ENCODE measurements at places on chromosomes 16 and 17. TPM values are rescaled to one million over a fixed set of nuclear protein-coding genes. Genes with fewer than 3 reads are reported as not detected.

DNA sequence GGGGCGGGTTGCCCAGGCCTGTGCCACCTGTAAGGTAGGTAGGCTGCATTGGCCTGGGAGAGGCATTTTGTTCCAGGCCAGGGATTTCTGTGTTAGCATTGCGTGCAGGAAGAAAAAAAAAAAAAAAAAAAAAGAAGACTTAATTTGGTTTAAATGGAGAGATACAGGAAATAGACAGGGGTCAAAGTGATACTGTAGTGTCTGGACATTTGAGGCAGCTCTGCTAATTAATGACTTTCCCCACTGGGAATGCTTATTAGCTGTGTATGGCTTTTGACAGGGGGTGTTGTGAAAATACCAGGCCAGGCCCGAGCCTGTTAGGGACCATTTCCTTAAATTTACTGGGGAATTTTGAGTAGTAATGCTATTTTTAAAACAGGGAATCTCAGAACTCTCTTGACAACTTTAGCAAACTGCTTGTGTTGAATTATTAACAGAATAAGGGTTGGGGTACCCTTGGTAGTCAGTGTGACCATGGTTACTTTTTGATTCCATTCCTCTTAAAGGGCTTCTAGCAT is 1.0 kb downstream of the MAP2K4 start:
- H3K4me3 ChIP-seq = peak overlapping the region; percentile 89
- no peaks in the 10 kb centered on the region for H3K4me1 ChIP-seq
- no peaks in the 10 kb centered on the region for H3K27me3 ChIP-seq
- DNase-seq = no peak

The FBXO39 gene
- not detected for total RNA-seq

GRCh38 chr16:83900571-83900970 is 1.7 kb downstream of the MLYCD start:
- no peak overlapping the region for H3K27ac ChIP-seq
- H3K4me1 ChIP-seq = peaks cover 22% of the 10 kb centered on the region
- no peak for DNase-seq
- H3K4me3 ChIP-seq = peak overlapping the region; percentile 93
- H3K27me3 ChIP-seq = no peaks in the 10 kb centered on the region

DNA sequence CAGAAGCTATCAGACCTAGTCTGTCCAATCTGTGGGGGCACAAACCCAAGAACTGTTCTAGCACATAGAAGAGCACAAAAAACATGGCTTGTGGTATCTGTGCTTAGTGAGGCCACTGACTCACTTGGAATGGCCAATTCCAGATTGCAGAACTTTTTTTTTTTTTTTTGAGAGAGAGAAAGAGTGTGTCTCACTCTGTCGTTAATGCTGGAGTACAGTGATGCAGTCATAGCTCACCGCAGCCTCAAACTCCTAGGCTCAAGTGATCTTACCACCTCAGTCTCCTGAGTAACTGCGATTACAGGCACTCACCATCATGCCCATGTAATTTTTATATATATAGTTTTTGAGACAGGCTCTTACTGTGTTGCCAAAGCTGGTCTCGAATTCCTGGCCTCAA is 77.2 kb upstream of the CLEC3A start:
- no peak overlapping the region for H3K4me3 ChIP-seq
- H3K4me1 ChIP-seq = no peaks in the 10 kb centered on the region
- H3K27me3 ChIP-seq = no peaks in the 10 kb centered on the region
- H3K27ac ChIP-seq = no peak overlapping the region

- no peak overlapping the region for H3K4me3 ChIP-seq
- peak overlapping the region; percentile 7 for H3K27ac ChIP-seq
- no peak for DNase-seq
- H3K36me3 ChIP-seq = no peaks in the 10 kb centered on the region
These were observed 7.4 kb downstream of the MYO1D start for GRCh38 chr17:32869345-32870026.

DNA sequence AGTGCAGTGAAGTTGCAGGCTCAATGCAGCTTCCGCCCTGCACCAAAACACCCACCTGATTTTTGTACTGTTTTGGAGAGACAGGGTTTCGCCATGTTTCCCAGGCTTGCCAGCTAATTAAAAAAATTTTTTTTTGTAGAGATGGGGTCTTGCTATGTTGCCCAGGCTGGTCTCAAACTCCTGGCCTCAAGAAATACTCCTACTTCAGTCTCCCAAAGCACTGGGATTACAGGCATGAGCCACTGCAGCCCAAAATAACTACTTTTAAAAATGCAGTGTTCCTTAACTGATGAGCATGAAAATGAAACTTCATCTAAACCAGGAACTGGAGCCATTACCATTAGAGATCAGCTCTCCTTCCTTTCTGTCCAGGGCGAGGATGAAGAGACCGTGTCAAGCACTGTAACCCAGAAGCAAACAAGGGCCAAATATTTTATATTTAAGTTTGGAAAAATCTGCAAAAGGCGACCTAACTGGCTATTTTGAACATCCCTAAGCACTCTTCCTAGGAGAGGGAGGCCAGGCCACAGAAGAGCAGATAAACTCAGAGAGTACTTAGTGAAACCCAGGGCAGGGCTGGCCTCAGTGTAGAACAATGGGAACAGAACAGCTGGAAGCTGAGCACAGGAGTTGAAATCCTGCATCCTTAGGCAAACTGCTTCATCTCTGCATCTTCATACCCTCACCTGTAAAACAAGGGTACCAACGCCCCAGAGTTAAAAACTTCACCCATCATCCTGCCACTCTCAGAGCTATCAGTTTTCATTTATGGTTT is 24.0 kb downstream of the CREBBP start:
- no peak overlapping the region for H3K4me3 ChIP-seq
- no peak for DNase-seq
- no peak overlapping the region for H3K27ac ChIP-seq
- H3K36me3 ChIP-seq = no peaks in the 10 kb centered on the region
- H3K27me3 ChIP-seq = no peaks in the 10 kb centered on the region

The NDRG4 gene
- total RNA-seq = 5.4 TPM

- no peak for DNase-seq
- H3K27ac ChIP-seq = no peak overlapping the region
- H3K27me3 ChIP-seq = peaks cover 52% of the 10 kb centered on the region
- no peaks in the 10 kb centered on the region for H3K4me1 ChIP-seq
- H3K4me3 ChIP-seq = no peak overlapping the region
- no peaks in the 10 kb centered on the region for H3K36me3 ChIP-seq
These were observed 1.2 kb downstream of the MYH11 start for GRCh38 chr16:15855704-15856003.

The CDRT15L2 gene
- total RNA-seq = not detected

GRCh38 chr17:8941520-8941919 is 24.0 kb downstream of the PIK3R5 start:
- H3K4me3 ChIP-seq = no peak overlapping the region
- DNase-seq = no peak
- no peaks in the 10 kb centered on the region for H3K27me3 ChIP-seq
- no peaks in the 10 kb centered on the region for H3K4me1 ChIP-seq
- no peaks in the 10 kb centered on the region for H3K36me3 ChIP-seq
- H3K27ac ChIP-seq = no peak overlapping the region

The RGS11 gene
- total RNA-seq = 59.0 TPM

DNA sequence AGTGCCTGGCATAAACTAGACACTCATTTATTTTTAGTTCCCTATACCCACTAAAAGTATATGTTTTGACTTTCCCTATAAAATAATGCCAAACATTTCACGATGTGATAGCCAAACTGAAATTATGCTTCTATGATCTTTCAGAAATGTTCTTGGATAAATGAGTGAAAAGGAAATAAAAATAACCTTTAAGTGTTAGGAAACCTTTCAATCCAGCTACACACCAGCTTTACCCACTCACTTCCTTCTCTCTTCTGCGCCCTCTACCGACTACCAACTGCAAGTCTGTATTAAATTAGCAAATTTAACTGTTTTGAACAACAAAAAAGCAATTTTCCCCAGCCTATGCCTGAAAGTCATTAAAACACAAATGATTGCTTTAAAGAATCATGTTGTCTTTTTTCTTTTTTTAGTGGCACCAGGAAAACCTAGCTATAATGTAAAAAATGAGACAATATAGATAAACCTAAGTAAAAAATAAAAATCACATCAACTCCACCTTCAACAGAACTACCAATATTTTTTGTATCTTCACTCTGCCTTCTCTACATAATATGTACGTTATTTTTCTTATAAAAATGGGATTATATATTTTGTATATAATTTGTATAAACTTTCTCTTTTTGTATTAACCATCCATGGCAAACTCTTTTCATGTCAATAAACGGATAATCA is 13.2 kb upstream of the TMEM100 start:
- H3K4me1 ChIP-seq = no peaks in the 10 kb centered on the region
- peak; percentile 77 for DNase-seq
- H3K4me3 ChIP-seq = no peak overlapping the region
- H3K27me3 ChIP-seq = no peaks in the 10 kb centered on the region

- no peak for DNase-seq
- H3K4me3 ChIP-seq = no peak overlapping the region
- no peaks in the 10 kb centered on the region for H3K4me1 ChIP-seq
These were observed 136.8 kb upstream of the CES5A start for GRCh38 chr16:56011808-56012481.

DNA sequence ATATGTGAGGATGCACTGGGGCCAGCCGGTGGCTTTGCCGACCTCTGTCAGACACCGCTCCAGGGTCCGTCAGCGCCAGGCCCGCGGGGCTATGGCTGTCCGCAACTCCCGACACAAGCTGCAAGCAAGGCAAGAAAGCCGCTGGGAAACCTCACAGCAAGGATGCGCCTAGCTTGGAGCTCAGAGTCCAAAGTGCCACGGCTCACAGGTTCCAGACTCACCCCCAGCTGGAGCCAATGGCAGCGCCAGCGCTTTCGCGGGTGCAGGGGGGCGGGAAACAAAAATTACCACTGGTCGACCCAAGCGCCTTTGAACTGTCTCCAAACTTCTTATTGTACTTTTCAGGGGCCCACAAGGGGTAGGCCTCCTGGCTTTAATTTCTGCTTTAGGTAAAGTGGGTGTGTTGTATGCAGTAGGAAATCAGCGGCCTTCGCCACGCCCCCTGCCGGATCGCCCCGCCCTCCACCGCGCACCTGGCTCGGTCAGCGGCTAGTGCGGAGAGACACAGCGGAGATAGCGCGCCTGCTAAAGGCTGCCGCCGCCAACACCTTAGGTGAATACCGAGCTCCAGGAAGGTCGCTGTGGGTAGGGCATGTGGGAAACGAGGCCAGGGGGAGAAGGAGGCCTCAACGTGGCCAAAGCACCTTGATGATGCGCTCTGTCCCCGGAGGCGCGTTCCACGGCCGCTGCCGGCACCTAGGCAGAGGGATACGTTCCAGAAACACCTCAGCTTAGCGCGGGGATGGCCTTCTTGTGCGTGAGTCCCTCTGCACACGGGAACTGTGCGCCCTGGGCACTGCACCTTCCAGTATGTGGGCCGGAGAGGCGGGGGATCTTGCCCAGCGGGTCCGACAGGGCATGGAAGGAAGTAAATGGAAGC is 61.0 kb upstream of the RBL2 start:
- H3K27ac ChIP-seq = no peak overlapping the region
- no peak for DNase-seq
- H3K4me3 ChIP-seq = no peak overlapping the region
- no peaks in the 10 kb centered on the region for H3K4me1 ChIP-seq
- peaks cover 30% of the 10 kb centered on the region for H3K27me3 ChIP-seq

The TBC1D26 gene
- total RNA-seq = not detected

The CLEC18A gene
- 2.1 TPM for total RNA-seq

DNA sequence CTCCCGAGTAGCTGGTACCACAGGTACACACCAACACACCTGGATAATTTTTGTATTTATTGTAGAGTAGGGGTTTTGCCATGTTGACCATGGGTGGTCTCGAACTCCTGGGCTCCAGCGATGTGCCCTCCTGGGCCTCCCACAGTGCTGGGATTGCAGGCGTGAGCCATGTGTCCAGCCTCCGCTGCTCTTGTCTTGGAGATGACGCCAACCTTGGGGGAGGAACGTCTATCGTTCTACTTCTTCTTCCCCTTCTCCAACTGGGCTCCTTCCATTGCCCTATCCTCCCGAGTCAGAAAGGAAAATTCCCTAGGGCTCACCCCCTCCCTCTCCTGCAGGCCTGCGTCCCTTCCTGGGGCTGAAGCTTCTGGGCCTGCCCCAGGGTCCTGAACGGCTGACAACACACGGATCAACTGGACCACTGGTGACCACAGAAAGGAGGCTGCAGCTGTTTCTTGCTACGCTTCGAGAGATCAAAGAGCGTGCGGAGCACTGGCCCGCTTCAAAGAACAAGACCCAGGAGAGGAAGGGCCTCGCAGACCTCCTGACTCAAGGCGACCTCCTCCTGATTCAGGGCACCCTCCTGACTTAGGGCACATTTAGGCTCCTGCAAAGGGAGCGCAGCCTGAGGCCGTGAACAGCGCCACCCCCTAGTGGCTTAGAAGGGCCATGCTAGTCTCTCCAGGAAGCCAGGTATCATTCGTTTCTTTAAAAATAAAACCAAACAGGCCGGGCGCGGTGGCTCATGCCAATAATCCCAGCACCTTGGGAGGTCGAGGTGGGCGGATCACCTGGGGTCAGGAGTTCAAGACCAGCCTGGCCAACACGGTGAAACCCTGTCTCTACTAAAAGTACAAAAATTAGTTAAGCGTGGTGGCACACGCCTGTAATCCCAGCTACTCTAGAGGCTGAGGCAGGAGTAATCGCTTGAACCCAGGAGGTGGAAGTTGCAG is 48.5 kb upstream of the HELZ start:
- no peaks in the 10 kb centered on the region for H3K36me3 ChIP-seq
- H3K27ac ChIP-seq = no peak overlapping the region
- no peaks in the 10 kb centered on the region for H3K27me3 ChIP-seq

- H3K27ac ChIP-seq = no peak overlapping the region
- DNase-seq = no peak
- no peaks in the 10 kb centered on the region for H3K36me3 ChIP-seq
- no peaks in the 10 kb centered on the region for H3K27me3 ChIP-seq
These were observed 17.0 kb upstream of the RFFL start for GRCh38 chr17:35080536-35080935.

DNA sequence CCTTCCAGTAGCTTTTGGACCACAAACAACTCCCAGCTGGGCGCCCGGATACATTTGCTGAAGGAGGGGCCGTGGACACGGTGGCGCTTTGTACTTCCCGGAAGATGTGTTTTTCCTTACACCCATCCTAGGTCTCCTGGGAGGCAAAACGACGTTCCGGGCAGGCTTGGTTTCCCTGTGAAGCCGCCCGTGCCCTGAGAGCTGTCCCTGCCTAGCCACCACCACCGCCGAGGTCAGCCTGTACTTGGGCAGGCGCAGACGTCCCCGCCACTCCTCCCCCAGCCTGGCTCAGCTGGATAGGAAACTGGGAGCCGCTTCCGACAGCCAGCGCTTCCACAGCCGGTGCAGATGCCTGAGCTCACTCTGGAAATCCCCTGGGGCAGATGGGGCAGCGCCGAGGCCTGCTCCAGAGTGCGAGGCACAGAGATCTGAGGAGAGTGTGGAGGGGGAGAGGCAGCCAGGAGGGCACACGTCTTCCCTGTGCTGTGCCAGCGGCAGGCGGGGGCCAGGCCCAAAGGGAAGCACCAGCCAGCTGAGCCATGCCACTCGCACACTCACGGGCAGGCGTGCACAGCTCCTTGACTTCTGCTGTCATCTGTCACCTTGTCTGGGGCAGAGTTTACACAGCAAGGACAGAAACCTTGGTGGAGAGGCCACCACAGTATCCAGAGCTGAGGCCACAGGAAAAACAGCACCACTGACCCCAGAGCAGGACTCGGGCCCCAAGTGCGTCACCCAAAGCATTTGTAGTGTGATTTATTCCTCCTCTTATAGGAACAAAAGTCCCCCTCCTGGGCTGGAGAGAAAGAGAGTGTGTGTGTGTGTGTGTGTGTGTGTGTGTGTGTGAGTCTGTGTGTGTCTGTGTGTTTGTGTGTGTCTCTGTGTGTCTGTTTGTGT is 3.0 kb downstream of the RHBDF2 start:
- DNase-seq = no peak
- H3K4me1 ChIP-seq = no peaks in the 10 kb centered on the region
- no peaks in the 10 kb centered on the region for H3K36me3 ChIP-seq
- H3K27me3 ChIP-seq = no peaks in the 10 kb centered on the region

Data from tibial nerve (tissue), 4 donors.